ENCODE measurements at places on chromosomes 5 and 9.

DNA sequence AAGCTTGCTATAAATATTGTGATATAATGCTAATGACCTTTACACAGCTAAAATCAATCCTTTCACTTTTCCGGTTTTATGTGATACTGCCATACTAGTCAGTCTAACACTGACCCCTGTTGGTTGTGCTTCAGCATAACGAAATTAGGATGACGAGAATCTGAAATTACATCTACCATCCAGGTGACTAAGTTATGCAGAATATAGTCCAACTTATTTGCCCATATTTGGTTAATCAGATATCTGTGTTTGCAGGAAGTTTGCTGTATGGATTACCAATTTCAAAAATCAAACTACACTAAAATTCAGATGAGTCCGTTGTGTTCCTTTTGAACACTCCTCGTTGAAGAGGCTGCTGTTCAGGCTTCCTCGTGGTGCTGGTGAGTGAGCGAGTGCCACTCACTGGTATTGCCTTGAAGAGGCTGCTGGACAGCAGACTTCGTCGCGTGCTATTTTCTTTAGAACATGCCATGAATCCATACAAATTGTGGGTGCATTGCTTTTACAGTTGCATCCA lies 32.5 kb downstream of the TENT4A start:
- peak; percentile 68 for DNase-seq

GRCh38 chr5:95274011-95274410 lies 10.9 kb downstream of the MCTP1 start:
- DNase-seq = no peak

DNA sequence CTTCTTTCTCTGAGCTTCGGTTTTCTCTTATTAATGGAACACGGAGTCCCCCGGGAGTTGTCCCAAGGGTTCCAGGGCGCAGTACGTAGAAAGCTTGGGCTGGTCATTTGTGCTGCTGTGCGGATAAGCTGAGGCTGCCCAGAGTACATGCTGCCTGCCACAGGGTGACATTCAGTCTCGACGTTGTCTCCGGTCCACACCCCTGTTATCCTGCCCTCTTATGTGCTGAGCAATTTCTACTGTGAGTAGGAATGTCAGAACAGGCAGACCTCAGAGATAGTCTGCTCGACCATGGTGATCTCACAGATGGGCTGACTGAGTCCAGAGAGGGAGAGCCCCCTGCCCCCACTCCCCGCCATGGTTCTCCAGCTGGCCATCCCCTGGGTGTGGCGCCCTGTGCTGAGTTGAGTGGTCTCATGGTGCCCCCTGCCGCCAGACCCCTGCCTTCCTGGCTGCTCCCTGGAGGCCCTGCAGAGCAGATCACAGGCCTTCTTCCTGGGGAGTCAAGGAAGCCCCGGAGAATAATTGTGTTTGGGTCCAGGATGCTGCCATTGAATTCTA lies 124.0 kb downstream of the RGS3 start:
- peak; percentile 11 for DNase-seq

DNA sequence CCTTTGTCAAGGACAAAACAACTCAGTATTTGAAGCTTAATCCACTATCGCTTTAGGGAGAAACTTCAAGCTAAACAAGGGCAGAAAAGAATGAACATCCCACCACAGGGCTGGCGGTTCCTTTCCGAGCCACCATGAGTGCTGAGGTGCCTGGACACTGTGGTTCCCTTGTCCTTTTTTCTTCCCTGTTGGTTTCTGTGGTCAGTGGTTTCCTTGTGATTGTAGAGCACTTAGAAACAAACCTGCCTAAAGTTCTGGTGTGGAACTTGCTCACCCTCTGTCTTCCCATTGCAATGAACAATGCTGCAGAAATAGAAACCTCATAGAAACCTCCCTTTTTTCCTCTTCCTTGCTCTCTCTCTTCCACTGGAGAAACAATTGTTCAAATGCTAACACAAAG lies 79.3 kb upstream of the TBC1D2 start:
- no peak for DNase-seq

- no peak for DNase-seq
Observed at GRCh38 chr9:18891946-18892670, 140.9 kb downstream of the SAXO1 start.

DNA sequence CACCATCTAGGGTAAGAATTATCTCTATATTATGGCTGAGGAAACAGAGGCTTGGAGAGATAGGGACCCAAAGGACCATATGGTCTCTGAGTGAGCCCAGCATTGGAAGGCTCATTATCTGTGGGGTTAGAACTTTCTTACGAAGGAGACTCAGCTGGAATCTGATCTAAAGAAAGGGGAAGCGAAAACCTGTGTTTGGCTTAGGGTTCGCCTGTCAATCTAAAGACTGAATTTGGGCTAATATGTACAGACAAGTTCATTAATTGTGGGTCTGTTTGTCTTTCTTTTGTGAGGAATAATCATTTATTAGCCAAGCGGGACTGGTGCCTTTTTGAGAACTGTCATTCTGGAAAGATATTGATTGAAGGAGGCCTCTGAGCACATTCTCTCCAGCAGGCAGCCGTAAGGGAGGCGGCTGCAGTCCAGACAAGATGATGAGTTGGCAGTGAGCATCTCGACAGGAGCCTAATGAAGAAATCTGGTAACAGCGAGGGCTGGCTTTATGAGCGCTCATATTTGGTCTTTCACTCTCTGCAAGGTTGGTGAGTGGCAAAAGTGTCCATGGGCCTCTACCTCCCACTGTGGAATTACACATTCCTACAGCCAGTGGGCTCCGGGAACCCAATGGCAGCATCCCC lies 104.2 kb upstream of the GPR151 start:
- no peak for DNase-seq

DNA sequence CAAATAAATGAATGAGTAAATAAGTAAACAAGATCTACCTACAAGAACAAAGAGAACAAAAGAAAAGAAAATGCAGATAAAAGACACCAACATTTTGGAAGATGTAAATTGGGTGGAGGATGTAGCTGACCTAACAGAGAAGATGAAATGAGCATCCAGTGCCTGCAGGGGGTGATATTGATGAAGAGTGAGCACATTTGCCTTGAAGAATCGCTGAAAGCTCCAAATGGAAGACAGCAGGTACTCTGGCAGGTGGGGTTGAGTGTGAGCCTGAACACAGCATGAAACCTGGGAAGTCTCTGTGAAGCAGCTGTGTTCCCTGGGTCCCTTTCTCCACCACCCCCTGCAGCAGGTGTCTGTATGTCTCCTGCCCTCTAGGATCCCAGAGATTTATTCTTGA lies 125.6 kb downstream of the NXNL2 start:
- DNase-seq = no peak
